ENCODE measurements at places on chromosomes 2 and 18. TPM values are rescaled to one million over a fixed set of nuclear protein-coding genes. Genes with fewer than 3 reads are reported as not detected.

DNA sequence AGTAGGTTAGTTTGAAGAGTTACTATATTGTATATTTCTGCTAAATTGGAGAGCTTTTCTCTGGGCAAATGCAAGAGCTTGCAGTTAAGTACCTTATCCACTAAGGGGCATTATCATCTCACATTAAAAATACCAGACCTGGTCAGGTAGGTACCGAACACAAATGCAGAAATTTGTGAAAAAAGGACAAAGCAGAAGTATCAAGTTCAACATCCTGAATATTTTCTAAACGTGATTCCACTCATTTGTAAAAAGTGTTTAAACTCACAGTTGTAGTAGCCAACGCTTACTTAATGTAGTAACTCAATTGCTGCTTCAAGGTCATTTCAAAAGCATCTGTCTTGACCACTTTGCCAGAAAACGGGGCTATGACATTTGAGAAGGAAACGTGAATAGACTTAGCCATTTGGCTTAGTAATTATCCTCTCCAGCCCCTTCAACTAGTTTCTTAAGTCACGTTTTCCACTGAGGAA, 52.1 kb downstream of the CYRIA start:
- peaks cover 2% of the 10 kb centered on the region for H3K4me1 ChIP-seq
- no peak for DNase-seq

- peaks cover 9% of the 10 kb centered on the region for H3K4me1 ChIP-seq
- no peak for DNase-seq
- no peak overlapping the region for H3K4me3 ChIP-seq
- no peak overlapping the region for H3K27ac ChIP-seq
- H3K27me3 ChIP-seq, result no peaks in the 10 kb centered on the region
- peaks cover 21% of the 10 kb centered on the region for H3K36me3 ChIP-seq
These were observed 117.0 kb downstream of the ARHGAP15 start for GRCh38 chr2:143246246-143246645.

- H3K4me1 ChIP-seq, result no peaks in the 10 kb centered on the region
- H3K4me3 ChIP-seq, result no peak overlapping the region
- DNase-seq, result no peak
These were observed 263.9 kb upstream of the APCDD1 start for GRCh38 chr18:10190564-10190963.

GRCh38 chr18:76318607-76319006, 176.4 kb downstream of the ZNF516 start:
- H3K27me3 ChIP-seq, result no peaks in the 10 kb centered on the region
- no peaks in the 10 kb centered on the region for H3K36me3 ChIP-seq
- H3K4me1 ChIP-seq, result no peaks in the 10 kb centered on the region
- H3K27ac ChIP-seq, result no peak overlapping the region
- H3K4me3 ChIP-seq, result no peak overlapping the region
- no peak for DNase-seq

DNA sequence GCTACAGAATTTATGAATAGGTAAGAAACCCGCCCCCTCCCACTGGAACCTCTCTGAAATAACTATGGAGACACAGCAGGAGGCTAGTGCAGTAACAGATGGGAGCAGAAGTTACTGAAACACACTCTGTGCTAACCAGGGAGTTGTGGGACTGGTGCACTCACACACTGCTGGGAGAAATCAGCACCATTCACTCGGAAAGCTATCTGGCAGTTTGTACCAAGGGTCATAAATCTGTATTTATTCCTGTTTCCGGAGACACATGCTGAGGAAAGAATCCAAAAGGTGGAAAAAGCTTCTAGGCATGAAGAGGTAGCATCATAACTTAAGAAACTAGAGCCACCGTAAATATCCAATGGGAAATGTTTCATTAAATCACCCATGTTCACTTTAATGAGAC, 39.9 kb downstream of the TGFA start:
- H3K4me1 ChIP-seq, result peaks cover 10% of the 10 kb centered on the region
- H3K36me3 ChIP-seq, result no peaks in the 10 kb centered on the region
- no peaks in the 10 kb centered on the region for H3K27me3 ChIP-seq
- H3K4me3 ChIP-seq, result no peak overlapping the region
- no peak overlapping the region for H3K27ac ChIP-seq
- no peak for DNase-seq

GRCh38 chr18:42654556-42654955, 460.9 kb downstream of the RIT2 start:
- H3K4me1 ChIP-seq, result no peaks in the 10 kb centered on the region
- no peak overlapping the region for H3K4me3 ChIP-seq
- DNase-seq, result no peak

GRCh38 chr2:178306352-178307073, 112.2 kb downstream of the OSBPL6 start:
- no peak overlapping the region for H3K27ac ChIP-seq
- H3K27me3 ChIP-seq, result peaks cover 11% of the 10 kb centered on the region
- no peaks in the 10 kb centered on the region for H3K36me3 ChIP-seq
- peak; percentile 15 for DNase-seq

DNA sequence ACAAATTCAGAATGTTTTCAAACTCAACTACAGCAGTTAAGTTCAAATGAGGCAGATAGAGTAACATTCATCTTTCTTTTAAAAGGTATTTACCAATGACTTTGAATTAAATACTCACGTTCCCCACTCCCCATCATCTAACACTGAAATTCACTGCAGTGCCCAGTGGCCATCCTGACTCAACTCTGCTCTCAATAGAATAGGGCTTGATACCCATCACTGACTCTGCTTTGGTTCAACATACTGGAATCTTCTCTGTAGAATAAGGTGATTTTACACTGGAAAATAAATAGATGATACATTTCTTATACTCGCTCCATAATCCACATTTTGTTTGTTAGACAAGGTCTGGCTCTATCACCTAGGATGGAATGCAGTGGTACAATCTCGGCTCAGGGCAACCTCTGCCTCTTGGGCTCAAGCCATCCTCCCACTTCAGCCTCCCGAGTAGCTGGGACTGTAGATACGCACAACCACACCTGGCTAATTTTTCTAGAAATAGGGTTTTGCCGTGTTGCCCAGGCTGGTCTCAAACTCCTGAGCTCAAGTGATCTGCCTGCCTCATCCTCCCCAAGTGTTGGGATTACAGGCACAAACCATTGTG, 66.4 kb downstream of the PRPF40A start:
- H3K4me1 ChIP-seq, result peaks cover 1% of the 10 kb centered on the region
- no peak for DNase-seq

DNA sequence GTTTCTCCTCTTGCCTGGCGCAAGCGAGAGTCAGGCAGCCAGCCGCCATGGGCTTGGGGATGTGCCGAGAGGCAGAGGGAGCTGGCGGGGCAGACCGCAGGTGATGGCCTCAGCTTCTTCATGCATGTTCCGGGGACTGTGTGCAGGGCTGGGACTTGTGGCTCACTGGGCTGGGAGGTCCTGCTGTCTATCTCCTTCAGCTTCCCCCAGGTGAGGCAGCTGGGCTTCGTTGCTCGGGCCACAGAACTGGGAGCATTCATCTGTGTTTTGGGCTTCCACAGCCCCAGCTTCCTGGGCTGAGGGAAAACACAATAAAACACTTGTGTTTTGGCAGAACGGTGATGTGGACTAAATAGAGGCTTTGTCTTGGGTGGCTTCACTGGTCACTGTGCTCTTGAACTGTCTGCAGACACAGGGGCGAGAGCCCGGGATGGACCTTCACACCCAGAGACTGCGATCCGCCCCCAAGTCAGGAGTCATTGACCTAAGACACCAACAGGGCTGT, 93.5 kb downstream of the DYSF start:
- H3K27ac ChIP-seq, result no peak overlapping the region
- peaks cover 8% of the 10 kb centered on the region for H3K4me1 ChIP-seq
- no peak overlapping the region for H3K4me3 ChIP-seq
- peaks cover 19% of the 10 kb centered on the region for H3K27me3 ChIP-seq

DNA sequence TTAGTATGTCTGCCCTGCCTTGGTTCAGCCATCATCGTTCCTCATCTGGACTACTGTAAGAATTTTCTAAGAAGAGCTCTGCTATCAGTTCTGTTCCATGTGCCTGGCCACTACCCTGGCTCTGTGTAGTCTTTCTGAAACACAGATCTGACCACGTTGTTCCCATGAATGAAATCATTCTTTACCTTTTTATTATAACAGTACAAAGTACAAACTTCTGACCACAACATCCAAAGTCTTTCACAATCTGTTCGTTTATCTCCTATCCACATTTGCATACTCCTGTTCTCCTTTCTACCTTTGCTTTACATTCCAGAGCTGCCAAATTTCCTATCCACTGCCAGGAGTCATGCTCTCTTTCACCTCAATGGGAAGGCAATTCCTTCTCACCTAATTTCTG, 284.6 kb upstream of the LRP1B start:
- DNase-seq, result no peak
- no peaks in the 10 kb centered on the region for H3K27me3 ChIP-seq
- H3K4me3 ChIP-seq, result no peak overlapping the region
- no peak overlapping the region for H3K27ac ChIP-seq
- no peaks in the 10 kb centered on the region for H3K36me3 ChIP-seq

DNA sequence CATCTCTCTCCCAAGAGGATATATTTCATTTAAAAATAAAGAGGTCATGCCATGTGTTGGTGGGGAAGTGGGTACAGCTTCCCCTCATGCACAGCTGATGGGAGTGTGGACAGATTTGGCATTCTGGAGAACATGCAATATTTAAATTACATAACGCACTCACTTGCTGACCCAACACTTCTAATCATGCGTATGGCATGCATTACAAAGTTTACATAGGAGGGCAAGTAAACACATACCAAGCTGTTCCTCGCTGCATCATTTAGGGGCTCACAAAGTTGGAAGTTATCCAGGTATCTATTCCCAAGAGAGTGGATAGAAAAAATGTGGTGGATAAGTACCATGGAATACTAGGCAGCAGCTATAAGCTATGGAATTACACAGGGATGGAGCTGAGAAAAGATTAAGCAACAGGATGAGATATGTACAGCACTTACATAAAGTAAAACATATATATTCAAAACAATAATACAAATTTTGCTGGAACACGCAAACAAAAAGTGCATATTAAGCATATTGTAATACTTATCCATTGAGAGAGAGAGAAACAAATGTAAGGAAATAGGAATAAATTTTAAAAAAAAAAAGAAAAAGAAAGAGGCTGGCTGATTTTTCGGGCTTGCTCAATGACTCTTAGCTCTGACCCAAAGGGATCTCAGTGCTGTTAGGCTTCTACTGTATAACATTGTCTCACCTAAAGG, 11.0 kb downstream of the CYP1B1 start:
- no peak for DNase-seq
- H3K4me3 ChIP-seq, result no peak overlapping the region
- H3K27ac ChIP-seq, result no peak overlapping the region
- H3K27me3 ChIP-seq, result peaks cover 10% of the 10 kb centered on the region
- H3K4me1 ChIP-seq, result no peaks in the 10 kb centered on the region

GRCh38 chr2:168462543-168463045, 6.5 kb downstream of the CERS6 start:
- peaks cover 77% of the 10 kb centered on the region for H3K4me1 ChIP-seq
- H3K27me3 ChIP-seq, result no peaks in the 10 kb centered on the region
- H3K27ac ChIP-seq, result no peak overlapping the region
- no peak for DNase-seq
- no peak overlapping the region for H3K4me3 ChIP-seq

DNA sequence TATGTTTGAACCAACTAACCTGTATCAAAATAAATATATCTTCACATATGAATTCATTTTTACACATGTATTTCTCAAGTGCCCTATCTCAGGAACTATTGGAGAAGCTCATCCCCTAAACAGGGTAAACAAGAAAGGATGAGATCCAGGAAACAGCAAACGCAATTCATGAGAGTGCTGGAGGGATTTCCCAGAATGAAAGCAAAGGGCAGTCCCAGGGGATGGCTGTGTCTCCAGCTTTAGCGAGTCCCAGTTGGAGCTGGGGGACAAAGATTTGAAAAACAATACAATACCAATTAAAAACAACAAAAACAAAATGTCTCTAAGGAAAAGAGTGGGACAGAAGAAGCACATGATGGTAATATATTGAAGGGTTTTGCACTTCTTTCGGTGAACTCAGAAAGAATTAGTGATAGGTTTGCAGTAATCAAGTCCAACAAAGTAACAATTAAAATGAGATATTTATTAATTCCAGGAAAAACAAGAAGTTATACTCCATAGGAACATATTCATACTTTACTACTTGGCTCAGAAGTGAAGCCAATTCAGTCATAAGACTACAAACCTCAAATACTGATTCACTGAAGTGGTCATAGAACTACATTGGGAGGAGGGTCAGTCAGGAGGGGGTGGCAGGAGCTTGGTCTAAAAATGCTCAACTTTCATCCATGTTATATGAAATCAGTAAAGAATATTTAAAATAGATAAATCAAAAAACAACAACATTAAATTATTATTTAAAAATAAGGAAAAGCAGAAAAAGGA, 73.1 kb upstream of the PDE1A start:
- no peak for DNase-seq
- H3K36me3 ChIP-seq, result no peaks in the 10 kb centered on the region
- H3K27ac ChIP-seq, result no peak overlapping the region
- no peak overlapping the region for H3K4me3 ChIP-seq
- H3K4me1 ChIP-seq, result no peaks in the 10 kb centered on the region
- no peaks in the 10 kb centered on the region for H3K27me3 ChIP-seq

GRCh38 chr2:160042054-160042453, 20.4 kb downstream of the PLA2R1 start:
- peaks cover 6% of the 10 kb centered on the region for H3K27me3 ChIP-seq
- H3K27ac ChIP-seq, result no peak overlapping the region
- no peak overlapping the region for H3K4me3 ChIP-seq
- H3K4me1 ChIP-seq, result no peaks in the 10 kb centered on the region

DNA sequence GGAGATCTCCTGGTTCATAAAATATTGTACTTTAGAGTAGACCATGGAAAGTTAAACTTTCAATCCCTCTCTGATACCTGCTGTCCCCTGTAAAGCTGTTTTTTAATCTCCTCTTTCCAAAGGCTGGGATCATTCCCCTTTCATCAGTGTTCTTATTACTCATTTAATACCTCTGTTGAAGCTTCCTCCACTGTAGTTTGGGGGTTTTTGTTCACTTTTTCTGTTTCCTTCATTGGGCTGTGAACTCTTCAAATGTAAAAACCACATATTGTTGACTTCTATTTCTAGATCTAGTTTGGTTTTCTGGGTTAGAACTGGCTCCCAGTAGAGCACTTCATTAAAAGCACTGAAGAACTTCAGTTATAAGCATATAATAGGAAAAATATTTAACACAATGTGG, 598.1 kb downstream of the RNF144A start:
- DNase-seq, result no peak
- H3K4me3 ChIP-seq, result no peak overlapping the region
- H3K4me1 ChIP-seq, result peaks cover 60% of the 10 kb centered on the region
- no peaks in the 10 kb centered on the region for H3K27me3 ChIP-seq
- peaks cover 55% of the 10 kb centered on the region for H3K36me3 ChIP-seq
- H3K27ac ChIP-seq, result peak overlapping the region; percentile 84

GRCh38 chr18:43882358-43883055, 605.2 kb upstream of the SYT4 start:
- no peaks in the 10 kb centered on the region for H3K4me1 ChIP-seq
- H3K4me3 ChIP-seq, result no peak overlapping the region
- no peak overlapping the region for H3K27ac ChIP-seq
- H3K27me3 ChIP-seq, result no peaks in the 10 kb centered on the region
- no peak for DNase-seq

UNC50 gene
- total RNA-seq, result 30.9 TPM

REEP1 gene
- total RNA-seq, result 0.20 TPM

LRP2 gene
- 1.6 TPM for total RNA-seq

TTN gene
- total RNA-seq, result 1.8 TPM

ANKRD23 gene
- 2.7 TPM for total RNA-seq

GPAT2 gene
- total RNA-seq, result 36.3 TPM

SRSF7 gene
- total RNA-seq, result 392 TPM

FANCL gene
- 20.6 TPM for total RNA-seq

C2orf80 gene
- not detected for total RNA-seq

ZNF516 gene
- 6.5 TPM for total RNA-seq

RNF149 gene
- total RNA-seq, result 39.4 TPM

CIB4 gene
- total RNA-seq, result not detected

COPS7B gene
- 50.2 TPM for total RNA-seq

All from activated naive CD8-positive, alpha-beta T cell treated with anti-CD3 and anti-CD28 coated beads for 36 hours (primary cell).